CD4-positive, alpha-beta T cell treated with Interleukin-10 for 1 hour (primary cell): ENCODE measurements at places on chromosomes 2 and 18.
A peak's percentile ranks its signal among the peaks of the same experiment; 100 is the strongest.

GRCh38 chr18:66603941-66604627 lies at the start of gene CDH19:
TSS of gene CDH19 (minus strand) at chr18:66604090. CDS start at chr18:66572204, 31,886 bp downstream.
- DNase-seq = no peak

DNA sequence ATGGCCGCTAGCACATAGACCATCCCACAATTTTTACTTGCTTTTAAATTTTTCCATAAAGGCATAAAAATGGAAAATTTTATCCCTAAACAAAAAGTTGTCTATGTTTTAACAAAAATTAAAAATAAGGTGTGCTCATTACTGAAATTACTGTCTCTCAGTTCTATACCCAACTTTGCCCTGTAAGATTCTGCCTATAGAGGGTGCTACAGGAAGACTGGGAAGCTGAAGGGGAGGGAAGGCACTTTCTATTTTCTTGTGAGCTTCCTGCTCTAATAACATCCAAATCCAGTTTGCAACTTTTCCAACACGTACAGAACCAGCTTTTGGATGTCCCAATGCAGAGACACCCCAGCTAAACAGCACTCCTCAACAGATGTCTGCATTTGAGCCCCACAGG lies 666.9 kb downstream of the PLCL1 start:
- DNase-seq = no peak

DNA sequence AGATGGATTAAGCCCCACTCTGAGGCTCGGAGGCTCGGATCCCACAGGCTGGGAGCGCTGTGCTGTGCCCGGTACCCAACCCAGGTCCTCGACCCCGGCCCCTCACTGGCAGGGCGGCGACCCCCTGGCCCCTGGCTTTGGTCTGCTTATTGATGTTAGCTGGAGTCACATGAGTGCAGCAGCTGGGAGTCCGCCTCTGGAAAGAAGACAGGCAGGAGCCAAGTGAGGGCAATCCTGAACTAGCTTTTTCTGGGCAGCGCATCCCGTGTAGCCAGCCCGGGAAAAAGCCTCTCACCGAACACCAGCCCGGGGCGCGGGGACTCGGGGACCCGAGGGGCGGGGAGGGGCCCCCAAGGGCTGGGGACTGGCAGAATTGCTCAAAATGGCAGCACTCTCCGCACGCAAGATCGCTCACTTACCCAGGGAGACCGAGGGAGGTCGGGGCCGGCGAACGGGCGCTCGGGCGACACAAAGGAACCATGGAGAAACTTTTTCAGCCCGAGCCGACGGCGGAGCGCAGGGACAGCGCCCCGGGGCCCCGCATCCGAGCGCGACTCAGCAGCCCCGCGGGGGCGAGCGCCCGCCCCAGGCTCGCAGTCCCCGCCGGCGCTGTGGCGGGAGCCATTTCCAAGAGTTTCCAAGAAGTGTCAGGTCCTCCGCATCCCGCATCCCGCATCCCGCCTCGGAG lies 567 bp downstream of the TMEM200C start:
- no peak for DNase-seq

DNA sequence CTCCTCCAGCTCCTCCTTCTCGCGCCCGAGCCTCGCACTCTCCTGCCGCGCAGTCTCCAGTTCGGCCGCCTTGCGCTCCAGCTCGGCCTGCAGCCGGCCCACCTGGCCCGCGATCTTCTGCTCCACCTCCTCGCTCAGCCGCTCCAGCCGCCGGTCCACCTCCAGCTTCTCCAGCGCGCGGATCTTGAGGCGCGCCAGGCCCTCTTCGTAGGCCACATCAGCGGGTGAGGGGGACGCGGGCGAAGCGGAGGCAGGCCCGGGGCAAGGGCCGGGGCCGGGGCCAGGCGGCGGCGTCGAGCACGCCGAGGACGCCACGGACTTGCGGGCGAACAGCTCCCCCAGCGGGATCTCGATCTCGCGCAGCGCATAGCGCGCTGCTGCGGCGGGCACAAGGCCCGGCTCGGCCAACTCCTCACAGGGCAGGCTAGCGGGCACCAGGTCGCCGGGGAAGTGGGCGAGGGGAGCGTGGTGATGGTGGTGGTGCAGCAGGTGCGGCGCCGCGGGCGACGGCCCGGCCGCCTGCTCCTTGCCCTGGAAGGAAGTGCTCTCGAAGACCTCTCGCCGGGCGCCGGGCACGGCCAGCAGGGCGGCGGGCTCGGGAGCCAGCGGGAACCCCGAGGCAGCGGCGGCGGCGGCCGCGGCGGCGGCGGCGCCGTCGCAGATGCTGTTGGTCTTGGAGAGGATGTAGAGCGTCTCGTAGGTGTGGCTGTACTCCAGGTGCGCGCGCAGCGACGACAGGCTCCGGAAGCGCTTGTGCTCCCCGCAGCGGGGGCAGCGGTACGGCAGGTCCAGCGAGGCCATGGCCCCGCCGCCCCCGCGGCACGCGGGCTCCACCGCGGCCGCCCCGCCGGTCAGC lies 15.2 kb downstream of the FBXO41 start:
- DNase-seq = peak; percentile 87
